ENCODE measurements at places on chromosomes 16 and 17. TPM values are rescaled to one million over a fixed set of nuclear protein-coding genes. Genes with fewer than 3 reads are reported as not detected.

DNA sequence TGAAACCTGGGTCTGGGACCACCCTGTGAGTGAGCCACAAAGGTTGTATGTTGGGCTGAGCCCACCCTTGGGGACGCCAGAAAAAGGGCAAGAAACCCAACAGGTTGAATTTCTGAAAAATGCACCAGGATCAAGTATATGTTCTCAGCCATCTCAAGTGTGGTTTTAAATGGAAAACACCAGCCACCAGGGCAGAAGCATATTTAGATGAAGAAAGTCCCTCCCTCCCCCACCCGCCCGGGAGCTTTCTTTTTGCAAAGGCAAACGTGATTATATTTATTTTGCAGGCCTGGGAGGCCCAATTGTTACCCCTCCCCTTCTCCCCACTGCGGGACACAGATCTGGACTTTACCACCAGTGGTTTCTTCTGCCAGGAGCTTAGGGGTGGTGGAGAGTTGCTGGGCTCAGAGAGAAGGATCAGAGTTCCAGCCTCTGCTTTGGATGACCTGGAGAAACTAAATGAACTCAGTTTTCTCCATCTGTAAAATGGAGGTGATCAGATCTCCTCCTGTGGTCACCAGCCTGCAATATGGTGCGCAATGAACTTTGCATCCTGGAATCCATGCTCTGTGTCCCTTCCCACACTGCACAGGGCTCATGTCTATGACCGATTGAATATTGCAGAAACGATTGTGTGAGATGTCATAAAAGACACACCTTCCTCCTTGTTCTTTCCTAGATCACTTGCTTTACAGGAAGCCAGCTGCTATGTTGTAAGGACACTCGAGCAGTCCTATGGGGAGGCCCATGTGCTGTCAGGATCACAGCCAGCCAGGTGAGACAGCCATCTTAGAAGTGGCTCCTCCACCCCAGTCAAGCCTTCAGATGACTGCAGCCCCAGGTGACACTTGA lies 21.0 kb upstream of the NGFR start:
- no peak for DNase-seq

DNA sequence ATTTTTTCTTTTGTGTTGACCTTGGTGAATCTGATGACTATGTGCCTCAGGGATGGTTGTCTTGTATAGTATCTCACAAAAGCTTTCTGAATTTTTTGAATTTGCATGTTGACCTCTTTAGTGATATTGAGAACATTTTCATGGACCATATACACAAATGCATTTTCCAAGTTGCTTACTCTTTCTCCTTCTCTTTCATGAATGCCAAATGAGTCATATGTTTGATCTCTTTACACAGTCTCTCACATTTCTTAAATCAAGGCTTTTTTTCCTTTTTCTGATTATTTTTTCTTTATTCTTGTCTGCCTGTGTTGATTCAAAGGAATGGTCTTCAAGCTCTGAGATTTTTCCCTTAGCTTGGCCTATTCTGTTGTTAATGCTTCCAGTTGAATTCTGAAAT lies 46.6 kb upstream of the KCNJ16 start:
- no peak for DNase-seq

PRRT2 gene
- 7.0 TPM for total RNA-seq

NEUROD2 gene
- not detected for total RNA-seq

MYH3 gene
- total RNA-seq, result 0.48 TPM

RGS11 gene
- total RNA-seq, result 0.04 TPM

MT1E gene
- total RNA-seq, result 42.3 TPM

FBXO39 gene
- not detected for total RNA-seq

ZNF469 gene
- total RNA-seq, result 1.0 TPM
